ENCODE measurements at places on chromosomes 12 and 14. TPM values are rescaled to one million over a fixed set of nuclear protein-coding genes. Genes with fewer than 3 reads are reported as not detected.

CLBA1 gene
- 6.8 TPM for polyA plus RNA-seq

SDR9C7 gene
- polyA plus RNA-seq, result 0.09 TPM

RTN1 gene
- polyA plus RNA-seq, result 0.06 TPM

ABCC9 gene
- polyA plus RNA-seq, result not detected

ENDOU gene
- polyA plus RNA-seq, result 0.21 TPM

KERA gene
- polyA plus RNA-seq, result not detected

C12orf50 gene
- not detected for polyA plus RNA-seq

ANKRD33 gene
- polyA plus RNA-seq, result not detected

POC1B gene
- polyA plus RNA-seq, result 5.2 TPM

GLT8D2 gene
- polyA plus RNA-seq, result 3.4 TPM

SERPINA5 gene
- polyA plus RNA-seq, result not detected

RNF212B gene
- 0.17 TPM for polyA plus RNA-seq

GDF3 gene
- not detected for polyA plus RNA-seq

OR4E2 gene
- not detected for polyA plus RNA-seq

PPFIA2 gene
- not detected for polyA plus RNA-seq

KRT84 gene
- polyA plus RNA-seq, result not detected

BCAT1 gene
- polyA plus RNA-seq, result 8.3 TPM

MYF5 gene
- polyA plus RNA-seq, result not detected

Measured in foreskin keratinocyte (primary cell).